ENCODE measurements at places on chromosomes 6 and 20.

DNA sequence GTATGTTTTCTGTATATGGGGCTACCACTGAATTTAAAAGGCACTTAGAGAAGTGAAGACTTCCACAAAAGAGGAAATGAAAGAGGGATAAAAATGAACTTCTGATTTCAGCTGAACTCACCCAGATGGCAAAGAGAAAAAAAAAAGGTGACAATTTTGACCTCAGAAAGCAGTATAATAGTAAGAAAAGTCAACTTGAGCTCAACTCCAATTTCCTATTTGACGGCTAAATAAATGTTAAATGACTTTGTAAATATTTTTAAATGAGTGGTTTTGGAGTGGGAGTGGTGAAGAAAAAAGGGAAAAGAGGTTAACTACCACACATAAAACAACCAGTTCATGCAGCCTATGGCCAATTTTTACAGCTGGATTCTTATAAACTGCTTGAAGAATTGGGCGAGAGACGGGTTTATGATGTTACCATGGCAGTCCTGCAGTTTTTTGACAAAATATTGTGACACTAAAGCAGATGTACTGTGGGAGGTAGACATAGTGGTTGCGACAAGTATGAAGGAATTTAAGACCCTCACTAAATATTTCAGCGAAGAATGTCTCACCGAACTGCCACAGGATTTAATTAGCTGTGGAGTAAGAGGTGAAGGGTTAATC lies 49.8 kb upstream of the ADTRP start:
- no peak for DNase-seq

DNA sequence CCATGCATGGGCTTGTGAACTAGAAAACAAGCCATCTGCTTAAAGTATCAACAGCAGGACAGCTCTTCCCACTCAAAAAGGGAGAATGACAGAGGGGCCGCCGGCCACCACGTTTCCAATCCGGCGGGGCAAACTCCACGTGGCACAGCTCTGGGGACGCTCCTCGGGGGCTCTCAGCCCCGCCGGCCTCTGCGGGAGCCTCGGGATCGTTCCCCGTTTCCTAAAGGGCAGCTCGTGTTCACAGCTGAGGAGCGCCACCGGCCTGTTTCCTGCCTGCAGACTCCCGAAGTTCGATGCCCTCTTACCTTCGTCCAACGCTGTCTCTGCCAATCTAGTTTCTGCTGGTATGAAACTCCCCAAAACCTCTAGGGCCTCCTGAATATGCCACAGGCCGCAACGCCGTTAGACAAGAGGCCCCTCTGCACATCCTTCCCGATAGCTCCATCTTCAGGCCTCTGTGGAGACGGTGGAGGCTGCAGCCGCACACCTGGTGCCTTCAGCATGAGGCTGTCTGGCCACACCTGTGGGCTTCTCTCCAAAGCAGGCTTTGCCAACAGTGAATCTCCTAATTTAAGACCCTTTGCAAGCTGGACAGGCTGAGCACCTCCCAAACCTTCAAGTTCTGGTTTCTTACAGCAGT lies 46.5 kb downstream of the KCNQ2 start:
- DNase-seq = no peak

GRCh38 chr6:31821301-31822035 lies 6.1 kb upstream of the HSPA1B start:
- DNase-seq = no peak

GRCh38 chr6:104218116-104218515 lies 641.6 kb downstream of the HACE1 start:
- DNase-seq = no peak

DNA sequence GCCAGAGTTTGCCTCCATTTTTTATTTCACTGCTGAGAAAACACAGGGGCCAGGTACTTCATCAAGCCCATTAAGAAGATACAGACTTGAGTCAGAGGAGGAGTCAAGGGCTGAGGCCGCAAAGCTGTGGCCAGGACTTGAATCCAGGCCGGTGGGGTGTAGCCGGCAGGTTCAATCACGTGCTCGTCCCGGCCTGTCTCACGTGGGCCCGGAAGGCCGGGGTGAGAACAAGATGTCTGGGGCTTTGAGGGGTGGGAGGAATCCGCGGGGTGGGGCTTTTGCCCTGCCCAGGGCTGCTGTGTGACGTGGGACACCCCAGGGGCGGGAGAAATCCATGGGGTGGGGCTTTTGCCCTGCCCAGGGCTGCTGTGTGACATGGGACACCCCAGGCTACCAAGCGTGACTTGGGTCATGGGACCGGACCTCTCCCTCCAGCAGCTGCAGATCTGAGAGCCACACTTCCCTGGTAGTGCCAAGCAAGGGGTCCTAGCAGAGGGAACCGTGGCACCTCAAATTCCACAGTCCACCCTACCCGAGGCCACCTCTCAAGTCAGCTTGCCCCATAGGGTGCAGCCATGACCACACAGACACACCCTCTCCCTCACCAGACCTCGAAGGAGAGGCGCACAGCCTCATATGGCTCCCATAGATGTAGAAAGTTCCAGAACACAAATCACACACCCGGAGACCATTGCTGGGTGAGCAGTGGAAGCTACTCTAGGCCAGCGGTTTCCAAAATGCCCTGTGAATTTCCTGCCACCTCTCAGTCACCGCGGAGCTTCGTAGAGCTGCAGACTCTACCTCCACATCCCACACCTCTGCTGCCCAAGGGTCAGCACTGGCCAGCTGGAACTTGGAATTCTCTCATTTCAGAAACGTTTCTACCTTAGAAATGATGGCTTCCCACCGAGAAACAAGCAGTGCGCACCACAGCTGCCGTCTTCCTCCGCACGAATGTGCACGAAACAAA lies 156.1 kb downstream of the DLL1 start:
- DNase-seq = no peak

DNA sequence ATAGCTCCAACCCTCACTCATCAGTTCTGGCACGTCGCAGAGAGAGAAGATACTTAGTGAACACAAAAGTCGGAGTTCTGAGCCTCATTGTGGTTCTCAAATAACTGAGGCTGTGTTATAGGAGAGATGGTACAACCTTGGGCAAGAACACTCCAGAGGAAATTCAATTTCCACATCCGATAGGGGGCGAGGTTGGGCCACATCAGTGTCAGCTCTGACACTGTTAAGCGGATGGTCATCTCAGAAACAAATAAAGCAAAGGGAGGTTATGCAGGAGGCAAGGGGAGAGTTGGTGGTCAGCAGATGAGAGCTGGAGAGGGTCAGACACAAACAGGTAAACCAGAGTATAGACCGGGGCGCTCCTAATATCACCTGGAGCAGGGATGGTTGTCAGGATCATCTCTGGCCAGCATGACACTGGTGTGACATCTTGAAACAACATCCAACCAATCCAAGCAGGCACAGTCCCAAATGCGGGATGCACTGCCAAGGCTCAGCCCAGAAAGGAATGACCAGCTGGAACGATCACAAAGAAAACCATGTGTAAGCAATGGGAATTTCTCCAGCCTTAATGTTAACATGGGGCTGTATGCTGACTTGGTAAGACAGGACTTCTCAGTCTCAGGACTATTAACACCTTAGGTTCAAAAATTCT lies 331.8 kb downstream of the HACE1 start:
- no peak for DNase-seq

DNA sequence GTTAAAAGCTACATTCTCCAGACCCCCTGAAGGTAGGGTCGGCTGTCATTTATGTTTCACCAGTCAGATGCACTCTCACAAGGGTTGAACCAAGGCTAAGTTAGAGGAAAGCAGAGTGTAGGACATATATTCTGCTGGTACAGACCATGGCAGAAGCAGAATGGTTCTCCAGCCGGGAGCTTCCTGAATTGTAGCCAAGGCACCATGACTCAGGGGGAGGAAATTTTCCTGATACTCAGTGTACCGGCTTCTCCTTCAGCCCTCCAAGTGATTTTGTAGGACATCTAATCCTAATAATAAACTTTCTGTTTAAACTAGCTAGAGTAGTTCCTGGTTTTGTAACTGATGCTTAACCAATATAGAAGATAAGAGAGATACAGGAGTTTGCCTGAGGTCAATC lies 14.2 kb upstream of the SLPI start:
- no peak for DNase-seq

- no peak for DNase-seq
Observed at GRCh38 chr6:900716-901605, 208.0 kb upstream of the EXOC2 start.

DNA sequence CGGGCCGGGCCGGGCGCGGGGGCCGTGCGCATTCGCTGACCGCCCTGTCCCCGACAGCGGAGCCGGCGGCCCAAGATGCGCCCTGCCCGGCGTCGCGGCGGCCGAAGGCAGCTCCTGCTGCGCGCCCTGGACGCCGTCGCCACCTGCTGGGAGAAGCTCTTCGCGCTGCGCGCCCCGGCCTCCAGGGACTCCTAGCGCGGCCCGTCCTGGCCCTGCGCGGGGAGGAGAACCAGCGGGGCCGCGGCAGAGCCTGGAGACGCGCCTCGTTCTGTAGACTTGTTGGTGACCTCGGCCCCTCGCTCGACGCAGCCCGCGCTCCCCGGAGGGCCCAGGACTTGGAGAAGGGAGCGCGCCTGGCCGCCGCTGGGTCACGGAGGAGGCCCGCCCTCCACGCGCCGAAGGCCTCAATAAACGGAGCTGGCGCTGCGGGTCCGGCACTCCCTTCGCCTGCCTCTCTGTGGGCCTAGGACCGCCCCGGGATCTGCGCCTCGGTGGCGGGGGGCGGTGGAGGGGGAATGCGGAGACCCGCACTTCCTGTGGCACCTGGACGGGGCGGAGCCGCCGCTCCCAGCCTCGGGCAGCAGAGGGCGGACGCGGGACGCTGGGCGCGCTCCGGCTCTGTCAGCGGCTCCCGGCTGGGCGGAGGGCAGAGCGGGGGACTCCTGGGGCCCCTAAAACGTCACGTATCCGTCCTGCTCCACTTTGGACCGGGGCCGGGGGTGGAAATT lies 2.7 kb downstream of the C20orf204 start:
- DNase-seq = no peak

- DNase-seq = peak; percentile 14
Observed at GRCh38 chr6:17580518-17581048, 19.5 kb upstream of the FAM8A1 start.

DNA sequence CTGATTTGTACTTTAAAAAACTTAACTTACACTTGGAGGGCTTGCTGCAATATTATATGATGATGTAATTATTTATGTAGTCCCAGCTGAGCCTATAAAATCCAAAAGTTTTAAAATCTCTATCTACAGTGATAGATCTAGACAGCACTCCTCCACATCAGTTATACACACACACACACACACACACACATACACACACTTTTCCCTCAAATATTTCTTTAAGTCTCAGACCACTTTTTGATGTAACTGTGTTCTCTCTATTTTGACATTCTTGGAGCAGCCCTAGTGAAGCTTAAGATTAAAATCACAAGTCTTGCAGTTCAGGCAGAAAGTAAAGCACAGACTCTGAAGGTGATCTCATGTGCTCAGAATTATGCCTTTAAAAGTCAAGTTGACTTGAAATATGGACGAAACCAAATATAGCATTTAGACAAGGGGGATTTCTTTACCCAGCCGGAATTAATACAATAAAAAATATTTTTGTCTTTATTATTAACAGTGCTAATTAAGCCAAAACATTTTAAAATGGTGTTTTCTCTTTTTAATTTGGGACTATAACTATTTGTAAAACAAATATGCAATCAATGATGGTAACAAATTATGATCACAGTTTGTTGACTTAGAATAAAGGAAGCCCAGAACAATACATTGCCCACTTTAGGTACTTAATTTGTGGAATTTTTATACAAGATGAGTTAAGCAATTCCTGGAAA lies 63.5 kb upstream of the TMEM30A start:
- no peak for DNase-seq

DNA sequence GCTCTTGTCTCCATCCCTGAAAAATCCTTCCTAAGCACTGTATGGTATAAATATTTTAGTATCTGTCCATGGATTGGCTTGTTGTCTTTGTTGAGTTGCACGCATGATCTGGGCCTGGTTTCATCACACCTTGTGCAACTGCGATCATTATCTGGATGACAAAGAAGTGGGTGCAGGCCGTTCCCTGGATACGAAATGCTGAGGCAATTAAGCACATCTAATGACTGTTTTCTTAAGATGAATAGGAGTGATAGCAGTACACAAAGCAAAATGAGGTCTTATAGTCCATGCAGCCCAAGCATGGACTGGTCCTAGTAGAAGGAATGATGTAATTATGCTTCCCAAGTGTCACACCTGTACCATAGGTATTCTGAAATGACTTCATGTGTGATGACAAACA lies 47.8 kb downstream of the SLC35D3 start:
- DNase-seq = no peak

DNA sequence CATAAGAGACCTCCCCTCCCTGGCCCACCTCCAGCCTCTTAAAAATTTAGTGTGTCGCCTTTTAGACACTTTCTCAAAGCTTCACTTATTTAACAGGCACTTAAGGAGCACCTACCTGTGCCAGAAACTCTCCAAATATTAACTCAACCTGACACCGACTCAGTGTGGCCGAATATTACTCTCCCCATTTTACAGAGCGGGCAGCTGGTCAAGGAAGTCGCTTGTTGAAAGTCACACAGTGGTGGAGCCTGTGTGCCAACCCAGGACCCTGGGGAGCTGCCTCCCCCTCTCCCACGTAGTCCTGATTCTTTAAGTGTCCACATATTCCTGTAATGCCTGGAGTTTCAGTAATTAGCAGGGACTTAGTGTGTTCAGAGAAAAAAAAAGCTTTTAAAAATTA lies 1.0 kb upstream of the PMEPA1 start:
- DNase-seq = no peak

- no peak for DNase-seq
Observed at GRCh38 chr6:43951063-43951755, 176.0 kb downstream of the MRPL14 start.

- no peak for DNase-seq
Observed at GRCh38 chr6:53124131-53124800, 24.4 kb downstream of the GCM1 start.

DNA sequence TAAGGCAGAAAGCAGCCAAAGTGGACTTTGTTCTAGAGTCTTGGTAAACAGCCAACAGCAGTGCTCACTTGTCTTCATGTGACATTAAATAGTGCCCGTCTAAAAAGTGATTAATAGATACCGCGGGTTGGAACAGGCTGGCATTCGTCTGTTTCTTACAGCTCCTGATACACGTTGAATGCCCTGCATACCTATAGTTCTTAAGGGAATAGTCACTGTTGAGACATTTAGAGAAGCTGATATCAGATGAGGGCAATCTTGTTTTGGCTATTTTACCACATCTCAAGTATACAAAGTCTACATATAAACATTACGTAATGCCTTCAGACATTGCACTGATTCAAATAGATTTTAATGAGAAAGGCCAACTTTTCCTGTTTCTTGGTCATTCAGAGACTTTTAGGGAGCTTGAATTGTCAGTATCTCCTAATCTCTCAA lies 374.9 kb upstream of the FLRT3 start:
- no peak for DNase-seq

- no peak for DNase-seq
Observed at GRCh38 chr6:100695445-100695844, 185.7 kb downstream of the ASCC3 start.

- DNase-seq = no peak
Observed at GRCh38 chr6:56691814-56692213, 49.1 kb upstream of the DST start.

- DNase-seq = no peak
Observed at GRCh38 chr20:14093652-14094051, 98.3 kb downstream of the MACROD2 start.

GRCh38 chr20:6012179-6012578 lies 41.7 kb downstream of the LRRN4 start:
- DNase-seq = no peak

- DNase-seq = no peak
Observed at GRCh38 chr6:91874971-91875370, 1288.1 kb upstream of the MAP3K7 start.

- DNase-seq = no peak
Observed at GRCh38 chr6:168167431-168168315, 88.7 kb upstream of the FRMD1 start.

- DNase-seq = no peak
Observed at GRCh38 chr6:80439721-80440470, 333.4 kb downstream of the BCKDHB start.

GRCh38 chr6:113875470-113875869 lies 18.3 kb downstream of the MARCKS start:
- DNase-seq = no peak
